ENCODE measurements at places on chromosomes 7 and 10.

GRCh38 chr7:155570991-155571390, 24.6 kb upstream of the CNPY1 start:
- DNase-seq: no peak

DNA sequence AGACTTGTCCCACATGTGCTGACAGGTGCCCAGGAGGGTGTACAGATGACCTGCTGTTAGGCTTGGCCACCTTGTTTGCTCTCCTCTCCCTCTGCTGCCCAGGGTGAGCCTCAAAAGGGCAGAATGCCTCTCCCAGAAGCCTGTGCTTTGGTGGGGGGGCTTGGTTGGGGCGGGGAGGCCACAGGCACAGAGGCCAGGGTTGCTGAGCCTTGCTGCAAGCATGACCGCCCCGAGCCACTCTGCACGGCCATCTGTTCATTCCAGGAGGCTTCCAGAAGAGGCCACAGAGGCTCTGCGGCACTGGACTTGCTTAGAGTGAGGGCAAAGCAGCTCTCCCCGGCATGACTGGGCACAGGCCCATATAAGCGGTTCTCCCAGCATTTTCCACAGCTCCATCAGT, 190.8 kb downstream of the GLRX3 start:
- no peak for DNase-seq

DNA sequence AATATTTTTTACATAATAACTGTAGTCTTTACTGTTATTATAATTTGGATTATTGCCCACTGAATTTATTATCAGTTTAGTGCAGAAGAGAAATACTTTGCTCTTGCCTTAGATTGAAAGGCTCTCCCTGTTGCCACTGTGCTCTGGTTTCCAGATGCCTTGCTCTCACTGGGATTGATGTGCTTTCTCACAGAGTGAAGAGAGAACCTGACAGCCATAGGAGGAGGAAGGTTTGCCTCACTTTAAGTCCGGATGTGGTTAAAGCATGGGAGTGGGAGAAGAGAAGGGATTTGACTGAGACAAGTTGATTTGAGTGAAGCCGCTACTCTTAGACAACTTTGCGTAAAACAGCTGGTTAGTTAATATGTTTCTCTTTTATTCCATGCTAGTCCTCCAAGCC, 68.2 kb upstream of the RPA3 start:
- no peak for DNase-seq

DNA sequence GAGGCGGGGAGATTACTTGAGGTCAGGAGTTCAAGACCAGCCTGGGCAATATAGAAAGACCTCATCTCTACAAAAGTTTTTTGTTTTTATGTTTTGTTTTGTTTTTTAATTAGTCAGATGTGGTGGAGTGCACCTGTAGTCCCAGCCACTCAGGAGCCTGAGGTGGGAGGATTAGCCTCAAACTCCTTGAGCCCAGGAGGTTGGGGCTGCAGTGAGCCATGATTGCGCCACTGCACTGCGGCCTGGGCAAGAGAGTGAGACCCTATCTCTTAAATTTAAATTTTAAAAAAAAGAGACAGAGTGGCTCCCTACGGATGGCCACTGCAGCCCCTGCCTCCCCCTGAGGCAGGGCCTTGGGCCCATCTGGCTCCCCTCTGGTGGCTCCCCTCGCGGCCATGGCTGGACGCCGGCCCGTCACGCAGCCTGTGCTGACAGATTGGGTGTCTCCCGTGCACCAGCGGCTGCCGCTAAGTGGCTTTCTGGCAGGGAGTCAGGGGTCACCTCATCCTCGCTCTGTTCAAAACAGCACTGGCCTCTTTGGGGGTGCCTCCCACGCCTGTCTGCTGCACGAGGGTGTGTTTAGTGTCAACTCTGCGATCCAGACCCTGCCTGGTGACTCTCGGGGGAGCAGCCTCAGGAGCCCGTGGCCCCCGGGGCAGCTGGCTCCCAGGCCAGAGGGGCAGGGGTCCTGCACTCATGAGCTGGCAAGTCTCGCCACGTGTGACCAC, 44.4 kb upstream of the ELN start:
- DNase-seq: no peak

DNA sequence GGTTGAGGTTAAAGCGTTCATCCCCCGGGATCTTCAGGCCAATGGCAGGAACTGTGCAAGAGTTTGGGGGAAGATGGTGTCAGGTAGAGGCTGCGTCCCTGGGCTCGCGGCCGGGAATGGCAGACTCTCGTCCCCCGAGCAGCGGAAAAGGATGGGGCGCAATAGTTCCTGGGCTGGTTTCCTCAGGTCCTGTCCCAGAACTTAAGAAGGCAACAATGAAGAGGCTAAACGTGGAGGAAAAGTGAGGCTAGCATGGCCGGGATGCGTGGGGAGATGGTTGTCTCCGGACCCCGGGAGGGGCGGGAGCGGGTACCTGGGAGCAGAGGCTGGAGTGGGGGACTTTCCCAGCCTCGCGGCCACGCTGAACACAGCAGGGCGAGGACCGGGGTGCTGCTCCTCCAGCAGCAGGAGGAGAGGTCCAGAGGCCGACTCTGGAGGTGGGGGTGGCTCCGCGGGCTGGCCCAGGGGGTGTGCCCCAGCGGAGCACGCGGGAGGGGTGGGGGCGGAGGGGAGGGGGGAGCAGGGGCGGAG, 882 bp downstream of the IRF5 start:
- no peak for DNase-seq

DNA sequence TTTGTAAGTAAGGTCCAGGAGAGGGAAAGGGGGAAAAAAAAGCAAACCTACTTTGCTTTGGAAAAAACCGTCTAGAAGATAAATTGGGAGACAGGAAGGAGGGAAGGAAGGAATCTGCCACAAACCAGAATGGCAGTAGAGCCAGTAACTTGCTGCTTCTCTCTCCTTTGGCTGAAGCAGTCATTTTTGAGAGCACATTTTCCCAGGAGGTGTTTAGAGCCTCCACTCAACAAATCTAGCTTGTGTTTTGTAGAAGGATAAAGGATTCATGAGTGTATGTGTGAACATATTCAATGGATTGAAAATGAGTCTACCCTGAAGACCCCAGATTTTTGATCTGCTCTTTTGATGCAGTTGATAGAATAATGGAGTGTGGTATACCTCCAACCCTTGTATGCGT, 2.6 kb downstream of the NRG3 start:
- DNase-seq: no peak

- DNase-seq: peak; percentile 37
Measured at GRCh38 chr7:110839866-110840265, 251.1 kb upstream of the LRRN3 start.

DNA sequence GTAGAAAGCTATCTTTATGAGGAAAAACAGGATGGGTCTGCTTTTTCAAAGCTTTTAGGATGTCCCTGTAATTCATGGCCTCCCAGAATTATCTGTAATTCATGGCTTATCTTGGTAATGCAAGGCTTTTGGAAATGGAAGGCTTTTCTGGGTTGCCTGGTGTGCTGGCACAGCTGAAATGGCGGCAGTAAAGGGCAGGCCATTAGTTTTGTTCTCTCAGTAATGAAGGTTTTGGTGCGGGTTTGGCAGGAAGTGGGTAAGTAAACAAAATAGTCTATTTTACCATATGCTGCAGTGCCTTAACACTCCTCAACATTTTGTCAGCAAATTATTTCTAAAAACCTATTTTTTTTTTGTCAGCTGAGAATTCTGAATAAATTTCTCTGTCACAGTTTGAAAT, 69.3 kb downstream of the LRGUK start:
- DNase-seq: no peak

GRCh38 chr10:130877126-130877525, 434.4 kb downstream of the TCERG1L start:
- DNase-seq: no peak
